ENCODE measurements at places on chromosomes 6 and 20.

GRCh38 chr6:27882624-27883023 is 29.6 kb downstream of the OR2B2 start:
- DNase-seq: no peak

- DNase-seq: no peak
These were observed 72.8 kb downstream of the KIF13A start for GRCh38 chr6:17914651-17915050.

- peak; percentile 54 for DNase-seq
These were observed 20.9 kb downstream of the IGF2R start for GRCh38 chr6:159989492-159990480.

DNA sequence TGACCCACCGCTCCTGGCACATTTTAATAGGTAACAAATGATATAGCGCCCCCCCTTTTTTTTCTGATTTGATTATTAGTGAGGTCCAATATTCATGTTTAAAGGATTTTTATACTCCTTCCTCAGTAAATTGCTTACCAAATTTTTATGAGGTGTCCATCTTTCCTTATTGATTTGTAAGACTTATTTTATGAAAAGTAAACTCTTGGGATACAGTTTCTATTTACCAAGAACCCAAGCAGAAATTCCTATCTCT is 25.1 kb downstream of the TRIM27 start:
- DNase-seq: no peak

DNA sequence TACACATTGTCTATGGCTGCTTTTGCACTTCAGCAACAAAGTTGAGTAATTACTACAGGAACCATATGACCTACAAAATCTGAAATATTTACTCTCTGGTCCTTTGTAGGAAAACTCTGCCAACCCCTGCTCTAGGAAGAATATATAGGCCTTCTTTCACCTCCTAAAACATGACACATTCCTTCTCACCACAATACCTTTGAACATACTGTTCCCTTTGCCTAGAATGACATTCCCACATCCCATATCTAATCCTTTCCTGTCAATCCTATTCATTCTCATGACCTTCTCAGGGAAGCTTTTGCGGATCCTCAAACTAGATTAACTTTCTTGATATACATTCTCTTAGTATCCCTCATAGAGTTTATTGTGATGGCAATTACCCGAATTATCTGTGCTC is 18.0 kb upstream of the NCOA6 start:
- DNase-seq: no peak

GRCh38 chr6:35954333-35954732 is 33.4 kb upstream of the SRPK1 start:
- DNase-seq: no peak

GRCh38 chr20:11270566-11270965 is 596.8 kb upstream of the JAG1 start:
- DNase-seq: no peak

- peak; percentile 36 for DNase-seq
These were observed 240 bp downstream of the FOXQ1 start for GRCh38 chr6:1312203-1312472.

DNA sequence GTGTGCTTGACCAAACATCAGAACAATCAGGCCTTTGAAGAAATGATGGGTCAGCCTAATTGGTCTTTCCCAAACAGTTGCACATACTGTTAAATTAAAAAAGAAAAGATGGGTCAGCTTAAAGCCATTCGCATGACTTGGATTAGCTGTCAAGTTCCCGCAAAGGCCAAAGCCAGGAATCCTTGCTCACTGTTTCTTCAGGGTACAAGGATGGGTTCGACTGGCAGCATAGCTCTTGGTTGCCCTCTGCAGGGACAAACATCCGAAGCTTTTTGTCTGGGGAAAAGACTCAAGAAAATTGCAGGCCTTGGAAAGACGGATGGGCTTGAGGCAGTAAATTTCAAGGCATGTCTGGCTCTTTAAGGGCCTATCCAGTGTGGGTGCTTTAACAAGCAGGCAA is 168.0 kb downstream of the HDGFL1 start:
- no peak for DNase-seq

DNA sequence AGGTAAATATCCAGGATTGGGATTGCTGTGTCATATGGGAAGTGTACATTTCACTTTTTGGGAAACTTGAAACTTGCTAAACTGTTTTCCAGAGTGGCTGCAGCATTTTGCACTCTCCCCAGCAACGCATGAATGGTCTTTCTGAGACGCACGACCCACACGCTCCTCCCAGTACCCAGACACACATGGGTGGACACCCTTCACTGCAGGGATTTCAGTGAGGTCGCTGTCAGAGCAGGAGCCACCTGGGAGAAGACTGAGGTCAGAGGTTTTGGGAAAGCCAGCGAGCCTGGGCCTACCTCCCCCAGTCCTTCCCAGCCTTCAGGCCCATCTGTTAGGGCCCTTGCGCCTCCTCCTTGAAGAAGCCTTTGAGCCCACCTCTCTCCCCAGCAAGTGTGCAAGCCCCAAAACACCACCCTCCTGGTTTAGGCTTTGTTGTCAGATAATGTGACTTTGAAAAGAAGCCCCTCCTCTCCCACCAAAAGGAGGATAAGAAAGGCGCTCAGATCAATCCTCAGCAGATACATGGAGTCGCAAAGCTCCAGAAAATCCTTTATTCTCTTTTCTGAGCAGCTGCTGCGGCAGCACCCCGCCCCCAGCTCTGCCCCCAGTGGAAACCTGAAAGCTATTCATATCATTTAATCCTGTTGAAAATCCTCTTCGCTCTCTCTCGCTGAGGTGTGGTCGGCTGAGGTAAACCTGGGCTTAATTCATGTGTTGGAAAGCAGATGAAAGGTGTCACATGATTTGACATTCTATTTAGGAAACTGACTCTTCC is 12.7 kb upstream of the JAG1 start:
- DNase-seq: no peak

GRCh38 chr6:19002976-19003560 is 615.9 kb downstream of the RNF144B start:
- no peak for DNase-seq

DNA sequence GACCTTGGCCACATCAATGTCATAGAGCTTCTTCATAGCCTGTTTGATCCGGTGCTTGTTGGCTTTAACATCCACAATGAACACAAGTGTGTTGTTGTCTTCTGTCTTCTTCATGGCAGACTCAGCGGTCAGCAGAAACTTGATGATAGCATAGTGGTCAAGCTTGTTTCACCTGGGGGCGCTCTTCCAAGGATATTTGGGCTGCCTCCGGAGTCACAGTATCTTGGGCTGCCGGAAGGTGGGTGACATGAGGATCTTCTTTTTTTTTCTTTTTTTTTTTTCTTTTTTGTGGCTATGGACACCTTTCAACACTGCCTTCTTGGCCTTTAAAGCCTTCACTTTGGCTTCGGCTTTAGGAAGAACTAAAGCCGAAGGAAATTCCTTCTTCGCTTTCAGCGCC is 244.6 kb downstream of the GJA1 start:
- no peak for DNase-seq

DNA sequence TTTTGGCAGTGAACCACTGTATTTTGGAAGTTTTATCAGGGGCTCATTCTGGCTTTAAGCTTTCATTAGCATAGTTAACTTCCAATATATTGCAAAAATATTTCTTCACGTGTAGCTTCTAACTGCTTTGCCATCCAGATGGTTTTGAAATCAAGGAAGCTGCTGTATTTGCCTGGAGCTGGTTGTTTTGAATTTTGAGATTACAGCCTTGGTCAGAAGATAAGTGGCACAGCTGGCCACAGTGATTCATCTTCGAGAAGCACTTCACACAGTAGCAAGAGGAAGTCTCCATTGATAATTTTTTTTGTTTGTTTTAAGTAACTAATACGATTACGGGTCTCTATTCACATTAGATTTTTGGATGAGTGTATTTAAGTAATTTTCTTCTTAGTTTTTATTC is 3.8 kb downstream of the APCDD1L start:
- DNase-seq: no peak

GRCh38 chr6:144757299-144757698 is 472.2 kb downstream of the UTRN start:
- no peak for DNase-seq

GRCh38 chr6:106257195-106257594 is 68.4 kb downstream of the ATG5 start:
- no peak for DNase-seq

- DNase-seq: no peak
These were observed 9.1 kb downstream of the BCL2L1 start for GRCh38 chr20:31713312-31714273.

DNA sequence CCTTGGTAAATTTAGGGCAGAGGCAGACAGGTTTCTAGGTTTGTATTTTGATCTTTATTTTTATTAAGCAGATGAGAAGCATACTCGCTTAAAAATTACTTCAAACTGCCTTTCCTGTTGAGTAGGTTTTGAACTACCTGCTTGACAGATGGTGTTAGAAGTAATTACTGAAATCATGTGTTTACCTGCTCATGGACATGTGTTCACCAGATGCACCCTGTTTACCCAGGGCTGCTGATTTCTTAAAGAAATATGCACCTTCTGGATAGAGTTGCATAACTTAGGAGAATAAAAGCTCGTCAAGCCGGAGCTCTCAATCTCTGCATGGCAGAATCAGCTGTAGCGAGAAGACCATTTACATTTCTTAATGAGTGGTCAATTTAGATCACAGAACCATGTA is 165.1 kb downstream of the CDKAL1 start:
- no peak for DNase-seq

GRCh38 chr6:115783402-115784061 is 277.2 kb downstream of the FRK start:
- no peak for DNase-seq

DNA sequence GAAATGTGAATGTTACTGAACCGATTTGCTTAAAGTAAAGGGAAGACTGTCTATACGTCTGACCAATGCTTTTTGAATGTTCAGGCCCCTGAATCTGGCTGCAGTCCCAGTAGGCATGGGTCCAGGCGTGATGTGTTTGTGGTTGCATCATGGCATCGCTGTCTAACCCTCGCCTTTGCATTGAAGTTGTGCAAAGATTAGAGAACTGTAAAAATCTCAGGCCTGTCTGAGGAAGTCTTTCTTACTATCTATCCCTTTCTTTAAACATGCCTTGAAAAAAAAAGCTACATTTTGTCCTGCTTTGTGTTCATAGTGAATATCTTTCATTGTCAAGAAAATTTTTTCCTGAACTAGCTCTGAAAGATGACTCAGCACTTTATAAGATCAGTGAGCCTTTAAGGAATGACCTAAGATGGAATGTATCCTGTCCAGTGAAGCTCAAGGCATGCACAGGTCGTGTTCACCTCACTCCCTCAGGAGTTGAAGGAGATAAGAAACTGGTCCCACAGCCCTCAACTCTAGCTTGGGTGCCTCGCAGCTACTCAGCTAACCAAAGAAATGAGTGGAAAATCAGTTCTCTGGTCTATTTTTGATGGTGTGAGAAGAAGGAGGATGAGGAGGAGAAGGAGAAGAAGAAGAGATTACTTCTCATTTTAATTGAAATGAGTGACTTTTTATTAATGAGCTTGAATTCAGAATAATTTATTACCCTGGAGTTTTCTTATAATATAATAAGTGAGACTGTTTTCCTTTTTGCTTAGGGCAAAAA is 48.6 kb downstream of the TPD52L1 start:
- no peak for DNase-seq

DNA sequence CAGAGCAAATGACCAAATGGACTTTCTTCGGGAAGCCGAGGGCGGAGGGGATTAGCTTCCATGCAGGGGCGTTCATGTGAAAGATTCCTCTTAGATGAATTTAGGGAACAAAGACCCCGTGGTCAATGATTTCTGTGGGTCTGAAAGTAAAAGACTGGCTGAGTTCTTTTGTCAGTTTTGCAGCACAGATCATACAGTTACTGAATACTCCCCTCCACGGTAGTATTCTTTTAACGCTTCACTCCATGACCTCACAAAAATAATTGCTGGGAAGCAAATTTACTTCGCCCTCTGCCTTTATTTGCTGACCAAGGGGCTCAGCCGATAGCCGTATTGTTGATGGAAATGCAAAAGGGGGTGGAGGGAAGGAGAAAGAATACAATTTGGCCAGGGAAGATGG is 86.0 kb upstream of the SALL4 start:
- no peak for DNase-seq

- no peak for DNase-seq
These were observed 90.7 kb downstream of the CEP57L1 start for GRCh38 chr6:109186012-109186411.

- peak; percentile 84 for DNase-seq
These were observed 155.2 kb downstream of the SCML4 start for GRCh38 chr6:107668743-107669474.

GRCh38 chr20:57470212-57470522 is 54.8 kb downstream of the CTCFL start:
- no peak for DNase-seq

- DNase-seq: no peak
These were observed 11.1 kb upstream of the EXOC2 start for GRCh38 chr6:704046-704445.

DNA sequence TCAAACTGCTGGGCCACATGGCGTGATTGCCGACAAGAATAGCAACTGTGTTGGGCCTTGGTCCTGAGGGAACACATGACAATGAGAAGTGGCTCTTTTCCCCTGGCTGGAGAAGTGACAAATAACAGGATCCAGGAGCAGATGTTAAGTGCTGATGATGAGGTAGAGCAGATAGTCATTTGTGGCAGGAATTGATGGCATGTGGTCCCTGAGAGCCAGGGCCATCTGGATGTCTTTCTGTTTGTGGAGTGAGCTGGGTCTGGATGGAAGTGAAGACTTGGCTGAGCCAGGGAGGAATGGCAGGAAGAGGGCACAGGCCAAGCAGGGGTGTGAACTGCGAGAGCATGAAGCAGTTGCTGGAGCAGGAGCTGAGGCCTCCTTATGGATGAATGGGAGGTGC is 67.8 kb downstream of the SCAND1 start:
- DNase-seq: no peak

DNA sequence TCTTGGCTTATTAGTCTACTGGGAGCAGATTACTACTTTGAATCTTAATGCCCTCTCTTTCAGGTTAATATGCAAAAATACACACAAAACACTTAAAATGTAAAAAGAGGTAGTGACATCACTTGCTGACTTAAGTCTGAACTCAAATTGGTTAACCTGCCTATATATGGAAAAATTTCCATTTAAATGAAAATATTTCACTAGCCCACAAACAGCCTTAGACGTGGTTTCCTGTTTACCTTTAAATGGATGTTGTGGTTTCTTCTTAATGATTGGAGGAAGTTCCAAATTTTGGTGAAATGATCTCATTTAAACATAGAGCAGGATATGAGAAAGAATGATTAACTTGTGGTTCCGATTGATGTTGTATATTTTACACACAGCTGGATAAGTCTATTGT is 553.7 kb downstream of the CD109 start:
- DNase-seq: no peak

GRCh38 chr6:122122202-122122601 is 277.2 kb upstream of the HSF2 start:
- DNase-seq: no peak

GRCh38 chr20:35680452-35681183 is 15.9 kb upstream of the CPNE1 start:
- no peak for DNase-seq

DNA sequence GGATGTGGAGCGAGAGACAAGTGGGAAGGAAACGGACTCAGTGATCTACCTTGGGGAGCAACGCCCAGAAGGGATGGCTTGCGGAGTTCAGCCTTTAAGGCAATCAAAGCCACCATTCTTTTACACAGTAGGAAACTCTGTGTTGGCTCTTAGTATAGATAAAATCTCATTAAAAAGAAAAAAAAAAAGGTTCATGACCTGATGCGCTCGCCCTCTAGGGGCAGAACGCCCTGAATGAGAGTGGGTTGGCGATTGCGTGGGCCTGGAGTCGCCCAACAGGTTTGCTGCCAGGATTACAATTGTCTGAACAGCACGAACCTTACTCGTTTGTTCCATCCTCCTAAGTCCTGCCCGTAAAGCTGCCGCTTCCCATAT is 1.2 kb downstream of the TPD52L1 start:
- DNase-seq: peak; percentile 13

GRCh38 chr6:122734529-122735395 is 44.8 kb upstream of the FABP7 start:
- no peak for DNase-seq

Measured in GM13976 (cell line).